AG08395 (cell line): ENCODE measurements at places on chromosomes 5 and 9.

- DNase-seq = no peak
These were observed 69.3 kb downstream of the MAT2B start for GRCh38 chr5:163574472-163575440.

- DNase-seq = no peak
These were observed 208.1 kb downstream of the FANCC start for GRCh38 chr9:95109456-95109855.

DNA sequence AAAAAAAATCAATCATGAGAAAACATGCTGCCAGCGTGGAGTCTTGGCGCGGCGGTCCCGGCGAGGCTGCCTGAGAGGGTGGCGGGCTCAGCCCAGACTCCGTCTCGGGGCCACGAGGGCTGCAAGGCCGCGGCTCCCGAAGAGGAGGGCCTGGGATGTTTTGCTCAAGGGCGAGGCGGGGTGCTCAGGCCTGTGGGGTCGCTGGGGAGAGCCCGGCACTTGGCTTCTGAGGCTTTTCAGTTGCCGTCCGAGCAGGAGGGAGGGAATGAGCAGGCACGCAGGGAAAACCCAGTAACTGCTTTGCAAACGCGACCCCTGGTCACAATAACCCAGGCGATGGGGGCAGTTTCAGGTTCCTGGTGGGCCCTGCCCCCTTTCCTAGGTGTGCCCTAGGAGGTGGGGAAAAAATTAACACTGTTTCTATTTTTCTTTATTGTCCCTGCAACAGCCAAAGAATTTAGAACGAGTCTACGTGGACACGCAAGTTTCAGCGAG, 3.2 kb upstream of the IRX2 start:
- no peak for DNase-seq

DNA sequence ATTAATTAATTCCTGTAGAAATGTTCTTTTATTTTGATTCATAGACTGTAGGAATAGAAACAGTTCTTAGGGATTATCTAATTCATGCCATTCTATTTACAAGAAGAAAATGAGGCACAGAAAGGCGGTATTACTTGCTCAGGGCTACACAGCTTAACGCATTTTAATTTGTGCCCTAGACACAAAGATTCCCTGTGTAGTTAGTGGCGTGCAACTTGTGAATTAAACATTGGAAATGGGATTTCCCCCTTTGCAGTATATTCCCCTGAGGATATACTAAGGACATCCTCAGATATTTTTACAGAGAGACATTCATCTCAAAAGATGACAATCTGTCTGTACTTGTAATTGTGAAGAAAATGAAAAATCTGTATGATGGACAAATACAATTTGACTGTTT, 108.1 kb downstream of the SGCD start:
- no peak for DNase-seq

DNA sequence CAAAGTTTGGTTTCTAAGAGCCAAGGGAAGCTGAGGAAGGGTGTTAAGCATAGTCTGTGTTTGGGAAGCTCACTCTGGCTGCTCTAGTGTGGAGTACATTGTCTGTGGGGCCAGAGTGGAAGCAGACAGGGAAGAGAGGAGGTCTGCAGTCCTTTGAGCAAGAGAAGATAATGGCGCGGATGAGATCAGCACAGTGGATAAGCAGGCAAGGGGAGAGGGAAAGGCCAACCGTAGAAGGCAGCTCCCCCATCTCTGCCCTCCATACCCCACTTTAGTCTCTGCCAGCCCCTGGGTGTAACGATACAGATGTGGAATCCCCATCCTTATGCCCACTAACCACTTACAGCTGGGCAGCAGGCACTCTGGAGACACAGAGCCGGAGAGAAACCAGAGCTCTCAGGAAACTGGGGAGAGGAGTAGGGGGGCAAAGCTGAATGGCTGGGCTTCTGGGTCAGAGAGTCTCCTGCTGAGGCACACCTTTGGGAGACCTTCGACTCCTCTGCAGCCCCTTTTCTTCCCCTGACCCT, 75.0 kb downstream of the SLIT3 start:
- DNase-seq = no peak

DNA sequence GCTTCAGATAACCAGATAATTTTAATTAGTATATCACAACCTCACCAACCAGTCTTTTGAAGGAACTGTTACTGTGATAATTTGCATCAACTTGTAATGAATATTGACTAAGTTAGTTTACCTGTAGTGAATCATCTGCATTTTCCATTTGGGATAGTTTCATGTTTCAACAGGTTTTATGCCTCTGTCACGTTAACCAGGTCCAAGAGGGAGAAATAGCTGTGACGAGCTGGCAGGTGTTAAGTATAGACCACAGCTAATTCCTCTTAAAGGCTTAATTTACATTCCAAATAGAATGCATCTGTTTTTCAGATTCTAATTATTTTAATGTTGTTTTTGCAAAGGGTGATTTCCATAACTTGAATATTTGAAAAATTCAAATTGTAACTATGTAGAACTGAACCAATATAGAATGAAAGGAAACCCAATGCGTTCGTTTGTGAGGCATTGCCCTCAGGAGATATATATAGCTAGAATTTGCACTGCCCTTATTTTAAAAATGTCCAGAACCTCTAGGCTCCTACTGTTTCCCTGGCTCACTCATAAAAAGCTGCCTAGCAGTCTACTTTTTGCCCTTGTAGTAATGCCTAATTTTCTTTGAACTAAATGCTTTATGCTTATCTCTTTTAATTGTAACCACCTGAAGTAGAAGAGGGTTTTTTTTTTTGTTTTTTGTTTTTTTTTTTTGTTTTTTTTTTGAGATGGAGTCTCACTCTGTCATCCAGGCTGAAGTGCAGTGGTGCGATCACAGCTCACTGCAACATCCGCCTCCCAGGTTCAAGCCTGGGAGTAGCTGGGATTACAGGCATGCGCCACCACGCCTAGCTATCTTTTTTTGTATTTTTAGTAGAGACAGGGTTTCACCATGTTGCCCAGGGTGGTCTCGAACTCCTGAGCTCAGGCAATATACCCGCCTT, 270.5 kb downstream of the SMARCA2 start:
- no peak for DNase-seq

DNA sequence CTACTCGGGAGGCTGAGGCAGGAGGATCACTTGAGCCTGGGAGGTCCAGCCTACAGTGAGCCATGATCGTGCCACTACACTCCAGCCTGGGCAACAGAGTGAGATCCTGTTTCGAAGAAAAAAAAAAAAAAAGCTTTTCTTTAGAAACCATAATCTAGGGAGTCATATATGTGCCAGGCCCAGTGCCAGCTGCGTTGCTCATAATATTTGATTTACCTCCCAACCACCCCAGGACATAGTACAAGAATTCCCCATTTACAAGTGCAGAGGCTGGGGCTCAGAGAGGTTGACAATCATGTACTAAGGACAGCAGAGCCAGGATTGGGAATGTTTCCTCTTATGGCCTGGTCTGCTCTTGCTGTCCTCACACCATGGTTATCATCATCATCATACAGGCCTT, 25.1 kb upstream of the TRIM14 start:
- no peak for DNase-seq

- no peak for DNase-seq
These were observed 23.5 kb downstream of the RIGI start for GRCh38 chr9:32502464-32502863.

GRCh38 chr9:107984956-107985355, 495.4 kb upstream of the KLF4 start:
- no peak for DNase-seq

DNA sequence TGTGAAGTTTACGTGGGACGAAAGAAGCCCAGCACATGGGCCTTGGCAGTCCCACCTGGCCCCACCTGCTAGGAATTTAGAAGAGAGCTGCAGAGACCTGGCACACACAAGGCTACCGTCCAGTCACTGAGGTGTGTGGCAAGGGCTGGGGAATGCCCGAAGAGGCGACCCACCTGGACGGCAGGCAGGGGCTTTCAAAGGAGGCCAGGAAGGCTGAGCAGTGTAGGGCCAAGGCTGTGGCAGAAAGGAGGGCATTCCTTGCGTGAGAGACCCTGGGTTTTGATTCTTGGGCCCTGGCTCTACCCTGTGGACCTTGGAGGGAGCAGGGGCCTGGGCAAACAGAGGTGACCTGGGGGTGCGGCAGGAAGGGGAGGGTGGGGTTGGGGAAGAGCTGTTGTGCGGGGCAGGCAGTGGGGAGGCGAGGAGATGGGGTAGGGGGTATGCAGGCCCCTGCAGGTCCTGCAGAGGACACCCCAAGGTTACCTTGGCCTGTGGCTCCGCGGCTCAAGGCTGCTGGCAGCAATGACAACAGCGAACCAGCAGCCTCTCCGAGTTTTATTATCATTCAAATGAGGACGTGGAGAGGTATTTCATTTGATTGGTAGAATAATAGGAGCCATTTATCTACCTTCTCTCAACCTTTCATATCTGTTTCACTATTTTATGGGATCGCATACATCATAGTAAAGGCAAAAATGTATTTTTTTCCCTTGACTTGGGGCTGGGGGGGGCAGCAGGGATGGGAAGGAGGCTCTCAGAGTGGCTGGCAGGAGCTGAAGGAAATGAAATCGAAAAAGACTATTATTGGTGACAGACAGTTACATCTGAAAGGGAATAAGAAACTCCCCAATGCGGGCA, 24.8 kb downstream of the TSPAN17 start:
- no peak for DNase-seq

- peak; percentile 61 for DNase-seq
These were observed 49.4 kb downstream of the PLK2 start for GRCh38 chr5:58410441-58410840.

DNA sequence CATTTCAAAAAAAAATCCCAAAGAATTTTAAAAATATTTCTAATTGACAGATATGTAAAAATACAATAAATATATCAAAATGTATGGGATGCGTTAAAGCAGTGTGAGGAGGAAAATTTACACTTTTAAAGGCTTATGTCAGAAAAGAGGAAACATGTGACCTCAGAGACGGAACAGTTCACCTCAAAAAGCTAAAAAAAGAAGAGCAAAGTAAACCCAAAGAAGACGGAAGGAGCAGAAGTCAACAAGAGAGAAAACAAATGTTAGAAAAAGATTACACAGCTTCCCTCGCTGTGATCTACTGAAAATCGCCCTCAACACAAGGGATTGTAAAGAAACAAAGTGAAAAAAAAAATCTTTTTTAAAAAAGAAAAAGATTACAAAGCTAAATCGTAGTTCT, 186.9 kb downstream of the AUH start:
- no peak for DNase-seq

- DNase-seq = no peak
These were observed 277.7 kb downstream of the TMEM167A start for GRCh38 chr5:82799361-82800077.

DNA sequence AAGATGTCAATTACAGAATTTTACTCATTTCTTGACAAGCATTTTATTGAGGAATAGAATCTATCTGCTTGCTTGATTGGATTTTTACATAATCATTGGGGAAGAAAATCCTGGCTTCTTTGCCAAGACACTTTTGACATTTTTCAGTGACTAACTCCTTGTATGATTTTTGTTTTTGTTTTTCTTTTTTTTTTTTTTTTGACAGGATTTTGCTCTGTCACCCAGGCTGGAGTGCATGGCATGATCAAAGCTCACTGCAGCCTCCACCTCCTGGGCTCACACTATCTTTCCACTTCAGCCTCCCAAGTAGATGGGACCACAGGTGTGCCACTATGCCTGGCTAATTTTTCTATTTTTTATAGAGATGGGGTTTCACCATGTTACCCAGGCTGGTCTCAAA, 672.3 kb upstream of the RGMB start:
- no peak for DNase-seq

DNA sequence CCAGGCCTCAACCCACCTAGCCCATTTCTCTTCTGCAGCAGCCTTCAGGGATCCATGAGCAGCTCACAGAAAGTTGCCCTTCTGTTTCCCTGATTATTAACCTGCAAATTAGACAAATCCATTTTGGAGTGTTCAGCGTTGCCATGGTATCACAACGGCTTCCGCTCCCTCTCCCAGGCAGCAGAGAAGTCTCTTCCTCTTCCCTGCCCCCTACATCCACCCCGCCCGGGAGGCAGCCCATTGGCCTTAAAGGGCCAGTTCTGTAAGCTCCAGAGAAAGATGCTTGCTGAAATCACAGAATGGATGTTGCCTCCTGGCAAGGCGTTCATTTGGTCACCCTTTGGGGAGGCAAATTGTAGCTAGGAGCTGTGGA, 47.7 kb upstream of the BOD1 start:
- DNase-seq = peak; percentile 50

GRCh38 chr9:136763649-136764035, 676 bp downstream of the LCN15 start:
- no peak for DNase-seq

DNA sequence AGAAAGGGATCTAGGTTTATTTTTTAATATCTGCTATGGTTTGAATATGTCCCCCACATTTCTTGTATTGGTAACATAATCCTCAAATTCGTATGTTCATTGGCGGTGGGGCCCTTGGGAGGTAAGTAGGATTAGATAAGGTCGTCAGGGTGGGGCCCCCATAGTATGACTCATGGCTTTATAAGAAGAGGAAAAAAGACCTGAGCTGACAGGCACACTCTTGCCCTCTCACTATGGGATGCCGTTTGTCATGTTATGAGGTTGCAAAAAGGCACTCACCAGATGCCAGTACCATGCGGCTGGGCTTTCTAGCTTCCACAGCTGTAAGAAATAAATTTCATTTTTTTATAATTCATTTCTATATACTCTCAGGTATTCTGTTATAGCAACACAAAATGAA, 67.3 kb upstream of the SGCD start:
- DNase-seq = no peak

GRCh38 chr5:26622947-26623346, 415.4 kb downstream of the CDH9 start:
- DNase-seq = no peak

DNA sequence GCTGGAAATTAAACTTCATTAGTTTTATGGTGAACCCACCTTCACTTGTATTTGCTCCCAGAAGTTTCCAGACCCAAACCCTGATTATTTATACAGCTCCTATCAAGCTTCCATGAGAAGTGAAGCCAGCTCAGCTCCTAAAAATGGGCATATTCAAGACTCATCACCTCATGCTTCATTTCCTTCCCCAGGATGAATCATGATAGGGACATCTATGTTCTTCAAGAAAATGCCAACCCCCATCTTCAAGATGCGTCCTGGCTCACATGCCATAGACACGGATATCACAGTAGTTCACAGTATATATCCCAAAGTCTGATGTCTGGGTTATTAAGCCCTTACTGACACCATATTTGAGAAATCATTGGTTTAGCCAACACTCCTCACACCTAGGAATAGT, 217.6 kb downstream of the NPR3 start:
- peak; percentile 10 for DNase-seq

DNA sequence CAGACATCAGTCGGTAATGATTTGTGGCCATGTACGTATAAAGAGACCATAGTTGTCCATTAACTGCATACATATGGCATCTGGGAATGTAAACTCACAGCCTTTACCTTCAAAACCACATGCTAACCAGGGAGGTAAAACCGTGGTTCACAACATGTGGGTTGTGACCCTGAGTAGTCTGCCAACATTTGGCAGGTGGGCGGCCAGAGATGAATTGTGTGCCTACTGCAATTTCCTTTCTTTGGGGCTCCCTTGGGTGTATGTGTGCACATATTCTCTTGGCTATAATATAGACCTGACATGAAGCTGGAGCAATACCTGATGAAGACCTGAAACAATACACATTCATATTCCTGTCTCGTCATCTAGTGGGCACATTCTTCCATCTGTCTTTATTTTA, 396.0 kb downstream of the MLLT3 start:
- no peak for DNase-seq

GRCh38 chr5:170750791-170751190, 32.7 kb upstream of the GABRP start:
- no peak for DNase-seq

- DNase-seq = no peak
These were observed 111.0 kb downstream of the MED27 start for GRCh38 chr9:131968632-131969031.

- no peak for DNase-seq
These were observed 82.7 kb downstream of the PTPDC1 start for GRCh38 chr9:94166976-94167346.
